ENCODE measurements at places on chromosomes 6 and 20.

GRCh38 chr6:126118936-126119335 lies 132.6 kb downstream of the TRMT11 start:
- no peak for DNase-seq

- DNase-seq, result no peak
Measured at GRCh38 chr6:167499161-167499660, 174.3 kb downstream of the TTLL2 start.

GRCh38 chr6:34979994-34980393 lies 90.9 kb downstream of the ANKS1A start:
- DNase-seq, result no peak

- DNase-seq, result peak; percentile 32
Measured at GRCh38 chr20:36645998-36646397, at the start of gene SLA2. SLA2 (minus strand) TSS chr20:36646196; CDS start chr20:36641335, 4,861 bp downstream.

DNA sequence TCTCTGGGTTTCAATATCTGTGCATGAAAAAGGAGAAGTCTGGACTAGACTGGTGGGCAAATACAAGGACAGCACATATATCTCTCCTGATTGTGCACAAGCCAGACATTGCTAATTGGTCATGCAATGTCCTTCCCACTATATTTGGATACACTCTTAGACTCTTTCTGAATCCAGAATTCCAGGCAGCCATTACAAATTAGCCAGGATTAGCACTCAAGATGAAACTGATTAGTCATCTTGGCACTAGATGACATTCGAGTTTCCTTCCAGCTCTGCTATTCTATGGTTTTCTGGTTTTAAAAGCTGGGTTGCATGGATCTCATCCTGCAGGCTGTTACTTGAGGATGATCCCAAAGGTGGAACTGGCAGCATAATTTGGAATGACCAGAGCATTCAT lies 73.2 kb downstream of the SCP2D1 start:
- DNase-seq, result no peak

GRCh38 chr6:30345852-30346251 lies 896 bp downstream of the RPP21 start:
- no peak for DNase-seq

- DNase-seq, result no peak
Measured at GRCh38 chr20:46774236-46774635, 64.8 kb downstream of the SLC2A10 start.

GRCh38 chr6:43119482-43119881 lies 43.4 kb downstream of the PTK7 start:
- DNase-seq, result no peak

All from stimulated activated CD4-positive, alpha-beta T cell treated with anti-CD3 and anti-CD28 coated beads, TNF-alpha, amount 100 ng/mL, for 24 hours (primary cell).